ENCODE measurements at places on chromosomes 2 and 18. TPM values are rescaled to one million over a fixed set of nuclear protein-coding genes. Genes with fewer than 3 reads are reported as not detected.

GRCh38 chr2:201185863-201186262 is 2.9 kb downstream of the CASP10 start:
- DNase-seq, result no peak

SCYGR1 gene
- total RNA-seq, result not detected

- DNase-seq, result no peak
Observed at GRCh38 chr2:98572676-98573075, 35.6 kb downstream of the COA5 start.

- DNase-seq, result no peak
Observed at GRCh38 chr18:55763805-55764204, 175.8 kb upstream of the TCF4 start.

DNA sequence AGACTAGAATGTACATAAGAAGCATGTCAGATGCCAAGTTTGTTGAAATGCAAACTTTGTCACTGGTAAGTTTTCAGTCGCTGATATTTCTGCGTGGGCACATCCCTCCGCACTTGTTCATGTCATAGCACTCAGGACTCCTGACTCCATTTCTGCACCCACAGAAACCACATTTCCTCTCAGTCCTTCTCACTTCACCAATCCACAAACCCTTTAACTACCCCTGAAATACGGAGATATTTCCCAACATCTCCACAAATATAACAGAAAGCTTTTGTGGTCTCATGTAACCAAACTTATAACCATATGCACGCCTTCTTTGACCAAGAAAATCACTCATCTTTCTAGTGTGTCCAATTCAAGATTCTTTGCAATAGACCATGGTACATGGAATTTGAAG is 276.9 kb upstream of the ERBB4 start:
- DNase-seq, result no peak

- DNase-seq, result no peak
Observed at GRCh38 chr18:31070206-31070605, 27.7 kb upstream of the DSC3 start.

- no peak for DNase-seq
Observed at GRCh38 chr18:57062178-57062577, 84.7 kb upstream of the BOD1L2 start.

Data from uterus (tissue), 4 donors.